ENCODE measurements at places on chromosomes 12 and 14.

GRCh38 chr12:24895612-24896011 lies 53.3 kb downstream of the BCAT1 start:
- DNase-seq, result no peak

DNA sequence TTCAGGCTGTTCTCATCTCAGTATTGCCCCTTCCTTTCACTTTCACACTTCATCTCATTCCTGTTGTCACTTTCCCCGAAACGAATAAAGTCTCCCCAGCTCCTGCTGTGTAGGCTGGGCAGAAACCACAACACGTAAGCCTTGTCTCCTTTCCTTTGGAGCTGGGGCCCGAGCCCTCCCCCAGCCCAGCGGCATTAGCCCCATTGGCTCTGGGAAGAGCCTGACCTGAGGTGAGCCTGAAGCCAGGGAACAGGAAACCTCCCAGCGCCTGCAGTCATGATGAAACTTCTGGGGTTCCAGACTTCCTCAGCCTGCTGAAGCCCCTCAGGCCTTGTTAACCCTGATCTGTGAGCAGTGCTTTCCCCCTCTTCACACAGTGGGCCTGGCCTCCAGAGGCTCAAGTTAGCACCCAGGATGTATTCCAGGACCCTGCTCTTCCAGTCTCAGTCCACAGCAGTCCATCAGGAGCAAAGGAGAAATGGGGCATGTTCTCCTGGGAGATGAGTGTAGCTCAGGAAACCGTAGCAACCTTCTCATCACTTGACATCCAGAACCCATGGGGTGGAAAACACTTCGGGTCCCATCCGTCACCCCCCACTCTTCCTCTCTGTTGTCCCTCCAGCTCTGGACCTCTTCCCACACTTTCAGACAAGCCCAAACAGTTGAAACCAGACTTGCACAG lies 21.8 kb downstream of the VASH1 start:
- no peak for DNase-seq

GRCh38 chr14:86780461-86780860 lies 1212.5 kb downstream of the GALC start:
- DNase-seq, result no peak

DNA sequence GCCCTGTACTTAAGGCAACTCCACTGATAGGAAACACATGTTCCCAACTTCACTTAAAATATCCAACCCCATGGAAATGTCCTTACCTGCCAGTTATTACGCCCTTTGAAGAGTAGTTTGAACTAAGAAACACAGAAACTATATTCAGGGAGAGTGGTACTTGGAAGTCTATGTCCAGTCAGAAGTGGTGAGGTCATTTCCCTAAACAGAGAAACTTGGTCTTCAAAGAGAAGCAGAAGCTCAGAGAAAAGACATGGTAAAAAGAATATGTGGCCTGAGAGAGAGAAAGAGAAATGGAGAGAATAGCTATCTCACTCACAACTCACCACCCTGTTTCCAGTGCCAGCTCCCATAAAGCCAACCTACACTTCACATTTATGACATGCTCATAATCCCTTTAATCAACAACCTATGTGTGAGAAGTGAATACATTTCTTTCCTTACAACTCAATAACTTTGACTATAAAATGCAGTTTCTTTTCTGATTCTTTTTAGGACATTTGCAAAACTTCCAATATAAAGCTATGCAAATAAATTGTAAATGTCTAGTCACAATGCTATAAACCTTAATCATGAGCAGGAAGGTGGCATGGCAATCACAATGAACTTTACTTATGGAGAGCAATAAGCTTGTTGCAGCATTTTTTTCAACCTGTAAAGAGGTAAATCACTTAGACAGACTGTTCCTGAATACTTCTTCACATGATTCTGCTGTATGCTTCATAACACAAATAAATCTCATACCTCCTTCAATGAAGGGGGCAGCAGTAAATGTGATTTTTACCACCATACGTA lies 67.1 kb downstream of the CPNE8 start:
- DNase-seq, result no peak

DNA sequence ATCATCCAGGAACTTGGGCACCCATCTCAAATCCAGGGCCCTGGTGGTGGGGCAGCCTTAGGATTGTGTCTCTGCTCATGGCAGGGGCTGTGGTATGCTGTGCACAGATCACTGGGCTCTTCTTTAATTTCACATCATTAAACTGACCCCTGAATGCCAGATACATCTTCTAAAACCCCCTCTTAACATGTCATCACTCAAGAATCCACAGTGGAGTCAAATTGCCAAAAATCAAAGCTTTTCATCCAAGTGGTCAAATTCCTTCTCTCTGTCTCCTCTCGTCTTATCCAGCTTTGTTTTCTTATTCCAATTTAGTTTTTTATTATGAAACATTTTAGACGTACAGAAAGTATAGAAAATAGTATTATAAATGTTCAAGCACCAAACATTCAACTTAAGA lies 97.5 kb downstream of the ADCK1 start:
- DNase-seq, result no peak

DNA sequence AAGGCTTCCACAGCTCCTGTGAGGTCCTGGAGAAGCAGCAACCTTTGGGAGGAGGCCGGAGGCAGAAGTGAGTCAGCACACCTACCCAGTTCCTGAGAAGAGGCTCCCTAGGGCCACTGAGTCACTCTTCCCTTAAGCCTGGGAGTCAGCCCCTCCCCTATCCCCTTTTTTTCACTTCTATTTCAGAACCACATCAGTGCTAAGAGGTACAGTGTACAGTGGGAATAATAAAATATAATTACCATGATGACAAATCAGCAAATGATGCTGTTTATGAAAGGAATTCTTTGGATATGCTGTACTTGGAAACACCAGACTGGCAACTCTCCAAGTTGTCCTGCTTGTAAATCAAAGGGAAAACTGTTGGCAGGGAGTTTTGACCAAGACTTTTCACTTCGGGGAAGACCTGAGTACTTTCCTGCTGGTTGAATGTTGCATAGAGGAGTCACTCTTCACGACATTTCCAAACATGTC lies 7.8 kb upstream of the TBPL2 start:
- DNase-seq, result peak; percentile 83

DNA sequence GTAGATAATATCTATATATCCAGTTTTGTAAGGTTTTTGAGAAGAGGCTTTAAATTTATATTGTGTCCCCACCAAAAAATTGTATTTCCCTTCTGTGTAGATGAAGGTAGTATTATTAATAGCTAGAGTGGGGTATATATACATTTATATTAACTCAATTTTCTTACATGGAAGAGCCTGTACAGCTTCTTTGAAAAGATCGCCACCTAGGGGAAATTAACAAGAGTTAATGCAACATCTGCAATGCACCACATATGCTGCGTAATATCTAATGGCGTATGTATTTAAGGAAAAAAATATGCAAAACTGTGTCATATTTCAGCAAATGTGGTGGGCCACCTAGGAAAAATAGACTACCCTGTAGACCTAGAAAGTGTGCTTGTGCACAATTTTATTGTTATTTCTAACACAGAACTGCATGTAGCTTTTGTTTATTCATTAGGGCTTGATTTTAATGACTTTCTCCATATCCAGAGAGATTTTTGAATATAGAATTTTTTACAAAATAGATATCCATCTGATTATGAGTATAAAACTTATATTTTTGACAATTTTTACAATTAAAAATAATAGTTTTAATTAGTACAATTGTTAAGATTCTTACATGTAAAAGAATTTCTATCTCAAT lies 14.0 kb downstream of the CCER1 start:
- DNase-seq, result no peak

DNA sequence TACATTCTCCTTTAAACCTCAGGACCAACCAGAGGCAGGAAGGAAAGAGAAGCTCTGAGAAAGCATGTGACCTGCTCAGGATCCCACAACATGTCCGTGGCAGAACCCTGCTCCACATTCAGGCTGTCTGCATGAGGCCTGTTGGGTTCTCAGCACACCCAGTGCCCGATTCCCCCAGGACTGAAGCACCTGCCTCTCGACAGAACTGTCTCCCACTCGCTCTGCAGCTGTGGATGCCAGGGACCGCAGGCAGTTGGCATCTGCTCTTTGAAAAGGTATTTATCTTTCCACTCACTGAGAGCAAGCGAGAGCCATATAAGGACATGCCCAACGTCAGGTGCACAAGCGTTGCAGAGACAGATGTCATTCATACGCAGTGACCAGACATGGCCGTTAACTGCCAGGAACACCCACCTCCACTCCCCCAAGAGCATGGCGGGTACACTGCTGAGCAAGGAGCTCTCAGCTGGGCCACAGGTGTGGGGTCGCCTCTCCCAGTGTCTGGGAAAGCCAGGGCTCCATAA lies 18.9 kb downstream of the PITPNM2 start:
- DNase-seq, result no peak

- DNase-seq, result no peak
Observed at GRCh38 chr14:99506276-99506675, 25.1 kb downstream of the CCNK start.

DNA sequence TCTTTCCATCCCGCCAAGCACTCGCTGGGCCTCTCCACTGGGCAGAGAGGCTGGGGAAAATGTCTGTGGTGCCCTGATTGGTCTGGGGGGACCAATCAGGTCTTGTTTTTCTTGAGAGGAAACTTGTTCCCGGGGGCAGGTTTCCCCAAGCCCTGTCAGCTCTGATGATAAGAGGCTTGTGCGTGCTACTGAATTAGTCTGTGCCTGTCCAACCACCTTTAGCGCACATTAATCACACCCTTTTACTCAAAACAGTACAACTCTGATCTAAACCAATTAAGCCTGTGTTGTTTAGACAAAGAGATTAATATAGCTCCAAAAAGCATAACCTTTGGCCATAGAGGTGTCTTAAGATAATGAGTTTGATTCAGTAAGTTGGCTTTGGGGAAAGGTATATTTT lies 580.4 kb downstream of the VRK1 start:
- no peak for DNase-seq

DNA sequence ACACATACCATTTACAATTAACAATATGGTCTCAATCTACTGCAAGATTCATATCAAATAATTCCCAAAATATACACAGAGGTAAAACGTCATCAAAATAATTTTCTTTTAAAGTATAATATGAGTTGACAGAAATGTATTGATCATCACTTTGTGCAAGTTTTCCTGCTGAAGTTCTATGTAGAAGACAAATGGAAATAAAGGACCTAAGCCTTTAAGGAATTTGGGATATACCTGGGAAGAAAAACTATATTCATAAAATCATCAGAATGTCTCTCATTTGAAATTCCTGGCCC lies 61.1 kb upstream of the DAAM1 start:
- no peak for DNase-seq

DNA sequence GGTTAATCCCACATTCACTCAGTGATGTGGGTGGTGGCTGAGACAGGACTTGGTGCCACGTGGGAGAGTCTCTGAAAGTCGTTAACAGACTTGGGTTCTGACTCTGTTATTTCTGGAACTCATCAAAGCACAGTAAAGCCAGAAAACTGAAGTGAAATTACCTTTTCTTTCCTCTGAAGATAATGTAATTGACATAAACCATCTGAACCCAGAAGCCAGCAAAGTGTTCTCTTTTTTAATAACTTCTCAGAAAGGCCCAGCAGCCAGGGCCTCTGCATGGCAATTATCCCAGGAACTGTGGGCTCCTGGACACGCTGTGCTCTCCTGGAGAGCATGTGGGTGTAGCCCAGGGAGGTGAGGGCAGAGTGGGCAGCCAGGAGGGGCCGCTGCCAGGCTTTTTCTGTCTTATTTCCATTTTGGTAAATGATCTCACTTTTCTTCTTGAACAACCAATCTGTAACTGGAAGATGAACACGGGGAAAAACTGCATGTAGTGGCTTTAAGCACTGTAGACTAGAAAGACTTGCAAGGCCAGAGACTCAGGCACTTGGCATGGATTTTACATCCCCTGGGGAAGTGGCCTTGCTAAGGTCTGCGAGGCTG lies 444.1 kb upstream of the TMEM132C start:
- DNase-seq, result no peak

GRCh38 chr14:66745078-66745477 lies 237.1 kb downstream of the GPHN start:
- no peak for DNase-seq
